ENCODE measurements at places on chromosomes 5 and 9.

GRCh38 chr9:123336449-123336848 is 19.5 kb upstream of the CRB2 start:
- DNase-seq = no peak

- DNase-seq = no peak
Measured at GRCh38 chr9:65458992-65459391, 174.0 kb upstream of the FOXD4L5 start.

DNA sequence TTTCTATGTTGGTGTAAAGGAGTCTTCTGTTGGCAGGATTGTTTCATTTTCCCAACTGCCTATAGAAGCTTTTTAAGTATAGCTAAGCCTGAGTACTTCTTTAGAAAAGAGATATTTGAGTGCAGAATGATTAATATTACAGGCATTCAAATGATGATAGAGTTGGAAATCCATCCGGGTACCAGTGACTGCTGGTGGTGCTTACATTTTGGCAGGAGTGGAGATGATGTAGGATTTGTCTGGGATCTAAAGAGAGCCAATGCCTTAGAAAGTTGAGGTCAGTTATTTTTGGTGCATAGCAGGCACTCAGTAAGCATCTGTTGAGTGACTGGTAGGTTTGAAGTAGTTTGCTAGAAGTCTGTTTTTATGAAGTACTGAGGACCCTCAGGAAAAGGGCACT is 433.5 kb downstream of the DMAC1 start:
- DNase-seq = no peak

DNA sequence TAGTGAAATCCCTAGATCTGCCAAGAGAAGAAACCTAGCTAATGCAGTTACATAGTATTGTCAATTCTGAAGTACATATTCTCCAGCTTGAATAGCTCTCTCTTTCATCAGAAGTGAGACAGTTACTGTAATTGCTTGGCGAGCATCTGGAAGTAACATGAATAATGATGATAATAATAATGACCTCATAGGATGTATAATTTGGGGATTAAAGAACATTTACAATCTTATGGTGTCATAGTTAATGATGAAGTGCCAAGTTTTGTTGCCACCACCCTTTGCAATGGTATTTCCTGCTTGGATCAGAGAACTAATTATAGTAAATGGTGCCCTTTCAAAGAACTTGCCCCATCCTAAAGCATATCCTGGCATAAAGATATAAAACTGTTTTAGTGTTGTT is 201.4 kb downstream of the ADAMTSL1 start:
- no peak for DNase-seq

DNA sequence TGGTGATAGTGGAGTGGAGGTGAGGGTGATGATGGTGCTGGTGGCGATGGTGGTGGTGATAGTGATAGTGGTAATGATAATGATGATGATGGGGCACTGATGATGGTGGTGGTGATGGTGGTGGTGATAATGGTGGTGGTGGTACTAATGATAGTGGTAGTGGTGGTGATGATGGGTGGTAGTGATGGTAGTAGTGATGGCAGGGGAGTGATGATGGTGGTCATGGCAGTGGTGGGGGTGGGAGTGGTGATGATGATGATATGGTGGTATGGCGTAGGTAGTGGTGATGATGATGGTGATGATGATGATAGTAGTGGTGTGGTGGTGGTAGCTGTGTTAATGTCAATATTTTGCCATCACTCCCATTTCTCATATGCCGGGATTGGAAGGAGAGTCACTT is 44.5 kb upstream of the ORM1 start:
- no peak for DNase-seq

- no peak for DNase-seq
Measured at GRCh38 chr5:75756981-75757380, 39.7 kb upstream of the POC5 start.
